ENCODE measurements at places on chromosomes 6 and 20. TPM values are rescaled to one million over a fixed set of nuclear protein-coding genes. Genes with fewer than 3 reads are reported as not detected.

Gene HDGFL1
- not detected for total RNA-seq

Gene RIMS4
- 61.9 TPM for total RNA-seq

Gene BIRC7
- not detected for total RNA-seq

Gene BPIFB3
- total RNA-seq: not detected

Gene SLC22A2
- not detected for total RNA-seq

Gene TEAD3
- total RNA-seq: 34.1 TPM

Gene DEFB127
- not detected for total RNA-seq

Gene TBXT
- not detected for total RNA-seq

Gene PLCB1
- 24.3 TPM for total RNA-seq

Gene LTB
- 0.97 TPM for total RNA-seq

DNA sequence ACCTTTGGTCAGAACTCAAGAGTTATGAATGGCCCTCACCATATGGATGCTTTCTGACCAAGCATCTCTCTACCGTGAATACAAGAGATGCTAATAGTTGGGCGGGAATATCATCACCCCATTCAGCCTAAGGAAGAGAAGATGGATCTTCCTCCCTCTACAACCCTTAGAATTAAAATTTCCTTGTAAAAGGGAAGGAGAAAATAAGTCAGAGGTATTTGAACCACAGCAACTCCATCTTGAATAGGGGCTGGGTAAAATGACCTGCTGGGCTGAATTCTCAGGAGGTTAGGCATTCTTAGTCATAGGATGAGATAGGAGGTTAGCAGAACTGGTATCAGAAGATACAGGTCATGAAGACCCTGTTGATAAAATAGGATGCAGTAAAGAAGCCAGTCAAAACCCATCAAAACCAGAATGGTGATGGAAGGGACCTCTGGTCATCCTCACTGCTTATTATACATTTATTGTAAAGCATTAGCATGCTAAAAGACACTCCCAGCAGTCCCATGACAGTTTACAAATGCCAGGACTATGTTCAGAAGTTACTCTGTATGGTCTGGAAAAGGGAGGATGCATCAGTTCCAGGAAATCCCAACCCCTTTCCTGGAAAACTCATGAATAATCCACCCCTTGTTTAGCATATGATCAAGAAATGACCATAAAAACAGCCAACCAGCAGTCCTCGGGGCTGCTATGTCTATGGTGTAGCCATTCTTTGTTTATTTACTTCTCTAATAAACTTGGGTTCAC lies 101.2 kb downstream of the DTNBP1 start:
- DNase-seq: no peak

- DNase-seq: no peak
Observed at GRCh38 chr20:51507216-51508036, 35.1 kb downstream of the NFATC2 start.

DNA sequence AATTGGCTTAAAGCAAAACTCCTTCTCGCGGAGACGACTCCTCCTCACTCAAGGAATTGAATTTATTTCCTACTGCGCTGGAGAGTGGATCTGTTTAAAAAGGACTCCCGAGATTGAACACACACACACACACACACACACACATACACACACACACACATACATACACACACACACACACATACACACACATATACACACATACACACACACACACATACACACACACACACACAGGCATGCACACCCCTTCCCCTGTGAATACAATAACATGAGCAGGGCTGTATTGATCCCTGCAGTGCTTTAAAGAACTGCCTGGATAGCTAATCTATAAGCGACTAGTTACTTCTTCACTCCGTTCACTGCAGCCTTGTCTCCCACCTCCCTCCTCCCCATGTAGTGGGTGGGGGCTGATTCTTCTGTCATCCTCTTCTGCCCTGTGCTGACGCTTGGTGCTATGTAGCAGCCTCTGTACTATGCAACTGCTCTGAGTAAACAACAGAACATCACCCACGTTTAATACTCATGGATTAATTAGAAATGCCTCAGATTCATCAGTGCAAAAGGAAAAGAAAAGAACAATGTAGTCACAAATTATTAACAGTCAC lies 549.0 kb downstream of the CDH26 start:
- DNase-seq: no peak

GRCh38 chr6:16677458-16677857 lies 83.8 kb downstream of the ATXN1 start:
- DNase-seq: no peak

GRCh38 chr20:2507875-2508630 lies 662 bp downstream of the ZNF343 start:
- DNase-seq: no peak

- no peak for DNase-seq
Observed at GRCh38 chr6:77650098-77650663, 2.7 kb upstream of the MEI4 start.

DNA sequence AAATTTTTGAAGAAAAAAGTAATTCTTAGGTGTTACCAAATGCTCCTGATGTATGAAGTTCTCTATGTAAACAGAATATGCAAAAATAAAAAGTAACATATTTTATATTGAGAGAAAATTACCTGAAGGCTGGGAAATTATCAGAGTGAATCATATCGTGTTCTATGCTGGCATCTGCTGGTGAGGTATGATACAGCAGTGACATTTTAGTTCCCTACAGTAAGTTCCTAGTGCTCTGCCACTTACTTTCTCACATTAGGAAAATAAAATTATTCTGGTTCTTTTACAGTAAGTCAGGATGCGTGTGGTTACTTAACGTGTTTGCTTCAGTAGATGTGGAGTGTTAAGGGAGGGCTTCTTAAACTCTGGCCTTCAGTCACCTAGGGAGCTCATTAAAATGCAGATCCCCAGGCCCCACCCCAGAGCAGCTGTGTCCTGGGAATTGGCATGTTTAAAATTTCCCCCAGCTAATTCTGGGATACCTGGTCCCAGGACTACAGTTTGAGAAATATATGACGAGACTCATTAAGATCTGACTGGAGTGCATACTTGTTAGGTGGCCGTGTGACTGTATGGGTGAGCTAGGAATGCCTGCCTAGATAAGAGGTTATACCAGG lies 3.2 kb downstream of the ACTR5 start:
- no peak for DNase-seq

DNA sequence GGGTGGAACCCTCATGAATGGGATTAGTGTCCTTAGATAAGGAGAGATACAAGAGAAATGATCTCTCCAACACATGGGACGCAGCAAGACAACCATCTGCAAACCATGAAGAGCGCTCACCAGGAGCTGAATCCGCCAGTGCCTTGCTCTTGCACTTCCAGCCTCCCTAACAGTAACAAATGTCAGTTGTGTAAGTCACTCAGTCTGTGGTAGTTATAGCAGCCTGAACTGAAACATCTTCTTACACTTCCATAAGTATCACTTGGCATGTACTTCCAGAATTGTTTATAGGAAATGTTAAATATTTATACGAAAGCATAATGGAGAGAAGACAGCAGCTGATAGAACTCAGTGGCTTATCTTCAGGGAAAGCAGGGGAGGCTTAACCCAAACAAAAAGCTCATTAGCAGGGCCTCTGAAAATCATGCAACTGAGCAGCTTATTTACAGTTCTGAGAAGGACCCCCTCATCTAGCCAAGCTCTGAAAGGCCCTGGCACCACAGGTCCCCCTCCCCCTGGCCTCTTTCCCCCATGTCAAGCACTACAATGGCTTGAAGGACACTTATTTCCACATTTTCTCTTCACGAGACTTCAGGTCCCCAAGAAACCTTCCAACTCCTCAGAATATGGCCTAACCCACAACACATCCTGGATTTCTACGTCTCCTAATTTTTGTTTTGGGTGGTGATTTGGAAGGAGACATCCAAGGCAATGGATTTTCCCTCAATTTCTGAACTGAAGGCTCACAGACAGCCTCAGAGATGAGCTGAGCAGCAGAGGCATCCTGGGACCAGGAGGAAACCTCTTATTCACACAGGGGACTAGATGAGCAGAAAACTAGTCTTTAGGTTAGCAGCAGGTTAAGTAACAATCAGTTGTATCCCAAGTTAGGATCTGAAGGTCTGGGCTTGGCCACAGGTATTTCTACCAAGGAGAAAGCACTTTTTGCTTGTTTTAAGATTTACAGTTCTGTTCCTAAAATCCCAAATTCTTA lies 49.1 kb downstream of the GCLC start:
- no peak for DNase-seq

- DNase-seq: peak; percentile 40
Observed at GRCh38 chr6:93418408-93419303, 703 bp downstream of the EPHA7 start.

DNA sequence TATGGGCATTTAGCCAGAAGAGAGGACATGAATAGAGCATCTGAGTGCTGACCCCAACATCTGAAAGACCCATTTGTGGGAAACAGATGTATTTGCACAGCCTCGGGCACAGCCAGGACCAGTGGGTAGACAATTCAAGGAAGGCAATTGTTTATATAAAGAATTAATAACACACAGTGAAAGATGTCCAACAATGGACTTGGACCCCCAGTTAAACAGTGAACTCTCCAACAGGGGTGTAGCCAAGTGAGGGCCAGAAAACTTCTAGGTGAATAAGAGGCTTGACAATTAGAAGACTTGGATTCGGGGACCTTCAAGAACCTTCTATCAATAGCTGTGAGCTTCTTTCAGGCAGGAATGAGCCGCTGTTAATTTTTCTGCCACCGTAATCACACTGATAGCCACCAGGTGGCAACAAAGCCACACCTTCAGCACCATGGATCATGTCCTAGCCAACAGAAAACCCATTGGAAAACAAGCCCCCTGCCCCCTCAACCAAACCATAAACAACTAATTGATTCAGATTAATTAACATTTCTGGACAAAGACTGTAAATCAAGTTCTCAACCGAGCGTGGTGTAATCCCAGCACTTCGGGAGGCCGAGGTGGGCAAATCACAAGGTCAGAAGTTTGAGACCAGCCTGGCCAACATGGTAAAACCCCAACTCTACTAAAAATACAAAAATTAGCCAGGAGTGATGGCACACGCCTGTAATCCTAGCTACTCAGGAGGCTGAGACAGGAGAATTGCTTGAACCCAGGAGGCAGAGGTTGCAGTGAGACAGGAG lies 8.8 kb upstream of the SRSF6 start:
- DNase-seq: peak; percentile 27

DNA sequence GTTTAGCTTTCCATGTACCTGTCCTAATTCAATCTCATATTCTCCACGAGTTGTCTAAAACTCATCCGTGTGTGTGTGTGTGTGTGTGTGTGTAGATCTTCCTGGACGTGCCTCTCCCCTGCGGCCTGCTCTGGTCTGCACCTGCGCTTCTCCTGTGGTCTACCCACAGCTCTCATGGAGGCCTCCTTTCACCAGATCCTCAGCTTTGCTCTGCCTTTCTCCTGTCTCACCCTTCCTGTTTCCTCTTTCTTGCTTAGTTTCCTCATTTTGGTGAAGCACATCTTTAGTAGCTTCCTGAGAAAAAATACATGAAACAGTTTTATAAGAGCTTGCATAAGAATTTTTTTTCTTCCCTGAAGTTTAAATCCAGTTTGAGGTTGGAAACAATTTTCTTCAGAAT lies 18.1 kb downstream of the SLX4IP start:
- no peak for DNase-seq

GRCh38 chr6:15425947-15426346 lies 180.1 kb downstream of the JARID2 start:
- no peak for DNase-seq

DNA sequence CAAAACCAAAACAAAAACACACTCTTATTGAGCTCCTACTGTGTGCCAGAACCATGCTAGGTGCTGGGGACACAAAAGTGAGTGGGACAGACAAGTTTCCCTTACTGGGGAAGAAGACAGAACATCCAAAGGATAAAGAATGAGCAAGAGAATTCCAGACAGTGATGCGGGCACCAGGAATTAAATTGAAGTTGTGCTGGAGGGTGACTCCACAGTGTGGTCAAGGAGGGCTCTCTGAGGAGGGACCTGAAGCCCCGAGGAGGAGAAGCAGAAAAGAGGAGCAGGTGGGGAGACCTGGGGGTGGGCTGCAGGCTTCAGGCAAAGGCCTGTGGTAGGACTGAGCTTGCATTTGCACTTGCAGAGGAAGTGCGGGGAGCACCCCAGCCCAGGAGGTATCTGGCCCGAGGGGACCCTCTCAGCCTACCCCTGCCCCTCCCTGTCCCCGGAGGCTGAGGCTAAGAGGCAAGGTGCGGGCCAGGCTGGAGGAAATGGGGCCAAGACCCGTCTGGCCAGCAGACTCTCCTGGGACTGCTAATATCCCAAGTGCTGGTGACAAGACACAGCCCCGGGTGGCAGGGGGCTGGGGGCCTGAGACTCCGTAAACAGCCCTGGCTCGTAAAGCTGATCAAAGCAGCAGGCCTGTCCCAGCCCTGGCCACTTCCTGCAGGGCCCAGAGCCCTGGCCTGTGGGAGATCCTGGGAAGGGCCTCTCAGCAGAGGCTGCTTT lies 57.1 kb downstream of the SNAI1 start:
- no peak for DNase-seq

DNA sequence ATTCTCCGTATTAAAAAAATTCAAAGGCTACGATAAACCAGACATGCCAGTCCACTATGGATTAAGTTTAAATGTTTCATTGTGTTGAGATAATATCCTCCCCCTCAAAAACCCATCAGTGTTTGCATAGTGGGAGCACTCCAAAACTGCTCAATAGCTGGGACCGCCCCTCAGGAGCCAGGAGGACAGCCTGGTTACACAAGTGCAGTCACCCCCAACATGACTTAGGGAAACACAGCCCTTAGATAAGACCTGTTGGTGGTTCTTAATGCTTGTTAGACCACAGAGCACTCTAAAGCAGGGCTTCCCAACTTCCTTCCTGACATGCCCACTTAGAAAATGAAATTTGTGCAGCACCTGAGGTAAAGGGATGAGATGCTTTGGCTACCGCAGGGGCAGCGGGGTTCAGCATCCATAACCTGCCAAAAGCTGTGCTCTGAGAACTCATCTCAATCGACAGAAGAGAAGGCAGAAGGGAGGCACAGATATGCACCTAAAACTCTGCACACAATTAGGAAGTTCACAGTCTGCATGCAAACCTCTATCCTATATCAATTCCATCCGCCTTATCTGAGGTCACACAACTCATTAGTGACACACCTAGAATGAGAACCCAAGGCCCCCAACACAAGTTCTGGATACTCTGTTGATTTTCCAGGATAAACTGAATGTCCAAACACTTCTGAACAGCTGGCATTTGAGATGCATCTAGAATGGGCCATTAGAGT lies 74.3 kb downstream of the RALGAPA2 start:
- DNase-seq: no peak

DNA sequence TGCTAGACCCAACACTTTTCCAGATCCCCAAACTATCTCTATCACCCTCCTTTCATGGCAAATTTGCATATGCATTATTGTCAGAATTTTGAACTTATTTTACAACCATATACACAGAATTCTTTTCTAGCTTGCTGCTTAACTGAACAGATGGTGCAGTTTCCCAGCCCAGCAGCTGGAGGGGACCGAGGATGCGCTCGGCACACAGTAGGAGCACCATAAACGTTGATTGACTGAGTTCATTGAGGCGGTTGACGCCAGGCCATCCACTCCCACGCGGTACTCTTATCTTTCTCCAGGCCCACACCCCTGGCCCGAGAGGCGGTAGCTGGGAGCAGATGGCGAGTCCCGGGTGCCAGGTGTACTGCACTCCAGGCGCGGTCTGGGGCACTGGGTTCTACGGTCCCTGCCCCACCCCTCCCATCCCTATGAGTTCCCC lies 6.8 kb upstream of the SOX4 start:
- DNase-seq: peak; percentile 38

Measured in prostate gland (tissue), 2 donors.